ENCODE measurements at places on chromosomes 2 and 18.
A peak's percentile ranks its signal among the peaks of the same experiment; 100 is the strongest.

GRCh38 chr2:196200557-196200956 is 29.2 kb upstream of the STK17B start:
- no peaks in the 10 kb centered on the region for H3K36me3 ChIP-seq
- H3K4me3 ChIP-seq: no peak overlapping the region
- no peaks in the 10 kb centered on the region for H3K27me3 ChIP-seq
- no peak overlapping the region for H3K27ac ChIP-seq
- DNase-seq: no peak

GRCh38 chr18:50857694-50858093 is 21.2 kb upstream of the ME2 start:
- no peak overlapping the region for H3K4me3 ChIP-seq
- H3K27ac ChIP-seq: no peak overlapping the region
- H3K4me1 ChIP-seq: peaks cover 9% of the 10 kb centered on the region

DNA sequence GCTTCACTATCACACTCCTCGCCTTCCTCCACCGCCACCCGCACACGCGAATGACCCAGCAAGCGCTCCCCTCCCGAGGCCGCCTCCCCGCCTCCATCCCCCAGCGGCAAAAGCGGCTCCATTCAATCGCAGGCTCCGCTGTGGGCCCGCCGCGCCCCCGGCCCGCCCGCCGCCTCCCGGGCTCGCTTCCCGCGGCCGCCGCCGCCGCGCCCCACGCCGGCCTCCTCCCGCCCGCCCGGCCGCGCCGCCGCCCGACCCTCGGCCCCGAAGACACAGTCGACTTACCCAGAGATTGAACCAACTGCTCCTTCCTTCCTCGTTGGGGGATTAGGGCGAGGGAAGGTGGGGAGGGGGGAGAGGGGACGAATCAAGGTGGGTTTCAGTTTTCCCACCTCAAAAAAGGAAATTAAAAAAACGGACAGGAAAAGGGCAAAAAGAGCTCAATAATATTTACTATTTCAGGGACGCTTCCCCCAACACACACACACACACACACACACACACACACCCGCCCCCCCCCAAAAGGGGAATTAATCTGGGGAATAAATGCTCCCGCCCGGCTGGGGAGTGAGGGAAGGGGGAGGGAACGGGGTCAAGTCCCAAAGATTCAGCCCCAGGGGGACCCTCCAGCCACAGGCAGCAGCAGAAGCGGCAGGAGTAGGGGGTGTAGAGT is 743 bp downstream of the XPO1 start:
- H3K27me3 ChIP-seq: no peaks in the 10 kb centered on the region
- no peaks in the 10 kb centered on the region for H3K4me1 ChIP-seq
- peak overlapping the region; percentile 81 for H3K4me3 ChIP-seq
- H3K36me3 ChIP-seq: no peaks in the 10 kb centered on the region

- no peaks in the 10 kb centered on the region for H3K36me3 ChIP-seq
- DNase-seq: no peak
- no peak overlapping the region for H3K4me3 ChIP-seq
- no peak overlapping the region for H3K27ac ChIP-seq
- H3K27me3 ChIP-seq: no peaks in the 10 kb centered on the region
These were observed 562.6 kb downstream of the SPAG16 start for GRCh38 chr2:213846856-213847255.

GRCh38 chr2:27588308-27588707 is 5.5 kb downstream of the ZNF512 start:
- H3K27me3 ChIP-seq: no peaks in the 10 kb centered on the region
- no peaks in the 10 kb centered on the region for H3K36me3 ChIP-seq
- H3K4me3 ChIP-seq: no peak overlapping the region
- peaks cover 16% of the 10 kb centered on the region for H3K4me1 ChIP-seq

- no peaks in the 10 kb centered on the region for H3K36me3 ChIP-seq
- H3K27ac ChIP-seq: no peak overlapping the region
- no peak overlapping the region for H3K4me3 ChIP-seq
- no peaks in the 10 kb centered on the region for H3K4me1 ChIP-seq
These were observed 1017.6 kb upstream of the PIK3C3 start for GRCh38 chr18:40937386-40937785.

DNA sequence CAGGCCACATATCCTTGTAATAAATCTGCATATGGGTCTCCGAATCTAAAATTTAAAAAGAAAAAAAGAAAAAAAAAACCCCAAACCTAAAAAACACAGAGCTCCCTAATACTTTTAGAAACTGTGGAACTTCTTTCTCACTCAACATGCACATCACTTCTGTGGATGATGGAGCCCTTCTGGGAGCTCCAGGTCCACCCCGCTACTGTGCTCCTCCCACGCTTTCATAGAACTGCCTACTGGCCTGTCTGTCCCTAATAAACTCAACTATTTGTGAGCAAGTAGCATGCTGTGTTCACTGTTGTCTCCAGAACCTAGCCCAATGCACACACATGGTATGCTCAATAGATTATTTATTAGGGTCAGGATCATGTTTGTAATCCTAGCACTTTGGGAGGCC is 83.1 kb upstream of the FZD5 start:
- no peak overlapping the region for H3K27ac ChIP-seq
- H3K27me3 ChIP-seq: no peaks in the 10 kb centered on the region
- no peak overlapping the region for H3K4me3 ChIP-seq
- H3K36me3 ChIP-seq: no peaks in the 10 kb centered on the region
- H3K4me1 ChIP-seq: peaks cover 11% of the 10 kb centered on the region

- H3K27ac ChIP-seq: peak overlapping the region; percentile 44
- no peaks in the 10 kb centered on the region for H3K27me3 ChIP-seq
- H3K36me3 ChIP-seq: no peaks in the 10 kb centered on the region
- no peaks in the 10 kb centered on the region for H3K4me1 ChIP-seq
These were observed 20.6 kb upstream of the SPTBN1 start for GRCh38 chr2:54435325-54436226.

DNA sequence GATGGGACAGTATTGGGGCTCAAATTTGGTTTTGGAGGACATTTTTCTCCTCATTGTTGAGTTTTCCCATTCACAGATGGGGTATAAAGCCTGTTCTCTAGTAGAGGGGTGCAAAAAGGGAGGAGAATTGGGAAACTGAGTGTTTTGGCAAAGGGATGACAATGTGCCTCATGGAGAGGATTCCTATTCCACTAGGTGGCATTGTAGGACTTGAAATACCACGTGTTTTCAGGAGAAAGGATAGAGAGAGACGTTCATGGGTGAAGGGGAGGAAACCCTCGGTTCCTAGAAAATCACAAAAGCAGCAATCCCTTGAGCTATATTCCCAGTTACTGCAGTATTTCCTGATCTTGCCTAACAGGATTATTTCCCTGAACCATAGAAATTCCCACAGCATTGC is 113.7 kb upstream of the SRD5A2 start:
- no peaks in the 10 kb centered on the region for H3K4me1 ChIP-seq
- H3K27me3 ChIP-seq: no peaks in the 10 kb centered on the region

- H3K4me3 ChIP-seq: no peak overlapping the region
- no peaks in the 10 kb centered on the region for H3K36me3 ChIP-seq
- H3K27me3 ChIP-seq: no peaks in the 10 kb centered on the region
- no peak overlapping the region for H3K27ac ChIP-seq
These were observed 84.2 kb upstream of the GPC1 start for GRCh38 chr2:240351088-240351741.

GRCh38 chr2:195537811-195538210 is 119.2 kb upstream of the SLC39A10 start:
- H3K36me3 ChIP-seq: no peaks in the 10 kb centered on the region
- no peaks in the 10 kb centered on the region for H3K27me3 ChIP-seq

GRCh38 chr2:135667045-135667444 is 74.6 kb upstream of the UBXN4 start:
- no peak for DNase-seq
- no peak overlapping the region for H3K4me3 ChIP-seq
- no peaks in the 10 kb centered on the region for H3K27me3 ChIP-seq
- no peak overlapping the region for H3K27ac ChIP-seq
- no peaks in the 10 kb centered on the region for H3K4me1 ChIP-seq
- peaks cover 3% of the 10 kb centered on the region for H3K36me3 ChIP-seq

DNA sequence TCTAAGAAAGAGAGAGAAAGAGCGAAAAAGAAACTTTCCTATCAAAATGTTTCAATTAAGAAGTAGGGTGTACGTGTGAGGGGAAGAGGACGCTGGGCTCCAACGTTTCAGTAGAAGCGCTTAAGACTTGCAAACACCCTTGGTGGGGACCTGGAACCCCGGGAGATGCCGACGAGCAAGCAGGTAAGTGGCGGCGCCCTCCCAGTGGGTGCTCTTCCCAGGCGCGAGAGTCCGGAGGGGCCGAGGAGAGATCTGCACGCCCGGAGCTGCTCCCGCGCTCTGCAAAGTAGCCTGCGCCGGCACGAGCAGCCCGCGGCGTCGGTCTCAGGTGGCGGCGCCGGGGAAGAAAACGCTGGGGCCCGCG is 678 bp upstream of the OTX1 start:
- peak overlapping the region; percentile 24 for H3K4me3 ChIP-seq
- H3K27me3 ChIP-seq: peaks cover 51% of the 10 kb centered on the region
- H3K4me1 ChIP-seq: peaks cover 47% of the 10 kb centered on the region
- H3K36me3 ChIP-seq: peaks cover 12% of the 10 kb centered on the region

DNA sequence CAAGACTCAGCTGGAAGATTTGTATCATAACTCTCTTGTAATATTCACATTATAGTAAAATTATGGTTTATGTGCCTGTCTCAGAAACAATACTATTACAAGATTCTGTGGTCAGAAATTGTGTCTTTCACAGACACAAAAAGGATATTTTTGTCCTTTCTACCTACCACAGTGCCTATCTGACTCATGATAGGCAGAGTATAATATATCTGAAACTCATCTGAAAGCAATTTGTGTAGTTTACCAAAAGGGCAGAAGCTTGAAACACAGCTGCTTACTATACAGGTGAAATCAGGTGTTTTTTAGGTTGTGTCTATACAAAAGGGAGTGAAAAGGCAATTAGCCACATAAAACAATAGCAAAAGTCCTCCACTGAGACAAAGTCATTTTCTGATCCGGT is 10.9 kb downstream of the TMEM200C start:
- no peak for DNase-seq
- H3K27me3 ChIP-seq: no peaks in the 10 kb centered on the region

DNA sequence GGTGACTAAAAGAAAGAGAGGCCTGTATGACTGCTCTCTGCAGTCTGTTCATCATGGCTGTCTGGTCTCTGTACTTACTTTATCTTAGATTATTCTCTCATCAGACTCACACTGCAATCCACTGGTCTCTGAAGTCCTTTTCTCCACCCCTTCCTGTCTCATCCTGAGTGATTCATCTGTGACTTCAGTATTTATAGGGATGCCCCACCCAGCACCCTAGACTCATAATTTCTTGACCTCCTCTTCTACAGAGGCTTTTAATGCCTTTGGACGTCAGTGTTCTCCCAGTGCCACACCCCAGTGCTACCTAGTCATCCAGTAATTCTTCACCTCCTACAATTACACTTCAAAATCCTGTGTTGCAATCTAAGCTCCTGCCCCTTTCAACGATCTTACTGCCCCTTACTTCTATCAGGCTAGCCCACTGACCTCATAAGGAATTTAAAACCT is 14.9 kb upstream of the ITPRID2 start:
- no peak for DNase-seq
- H3K27ac ChIP-seq: no peak overlapping the region
- no peaks in the 10 kb centered on the region for H3K27me3 ChIP-seq
- no peak overlapping the region for H3K4me3 ChIP-seq
- H3K36me3 ChIP-seq: no peaks in the 10 kb centered on the region

- peaks cover 38% of the 10 kb centered on the region for H3K4me1 ChIP-seq
- no peak for DNase-seq
- H3K4me3 ChIP-seq: no peak overlapping the region
- no peaks in the 10 kb centered on the region for H3K27me3 ChIP-seq
These were observed 26.2 kb downstream of the NAB1 start for GRCh38 chr2:190674966-190675650.

Measured in right atrium auricular region (tissue), 2 donors.